ENCODE measurements at places on chromosomes 3 and 15.

DNA sequence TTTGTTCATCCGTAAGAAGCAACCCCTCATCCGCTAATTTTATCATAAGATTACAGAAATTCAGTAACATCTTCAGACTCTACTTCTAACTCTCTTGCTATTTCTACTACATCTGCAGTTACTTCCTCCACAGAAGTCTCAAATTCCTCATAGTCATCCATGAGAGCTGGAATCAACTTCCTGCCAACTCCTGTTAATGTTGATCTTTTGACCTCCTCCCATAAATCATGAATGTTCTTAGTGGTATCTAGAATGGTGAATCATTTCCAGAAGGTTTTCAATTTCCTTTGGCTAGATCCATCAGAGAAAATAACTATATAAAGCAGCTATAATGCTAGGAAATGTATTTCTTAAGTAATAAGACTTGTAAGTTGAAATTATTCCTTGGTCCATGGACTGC lies 115.1 kb downstream of the TAFA4 start:
- no peak for DNase-seq

- no peak for DNase-seq
These were observed 36.9 kb downstream of the PCOLCE2 start for GRCh38 chr3:142852009-142852408.

GRCh38 chr3:170941551-170941950 lies 33.1 kb upstream of the EIF5A2 start:
- no peak for DNase-seq

DNA sequence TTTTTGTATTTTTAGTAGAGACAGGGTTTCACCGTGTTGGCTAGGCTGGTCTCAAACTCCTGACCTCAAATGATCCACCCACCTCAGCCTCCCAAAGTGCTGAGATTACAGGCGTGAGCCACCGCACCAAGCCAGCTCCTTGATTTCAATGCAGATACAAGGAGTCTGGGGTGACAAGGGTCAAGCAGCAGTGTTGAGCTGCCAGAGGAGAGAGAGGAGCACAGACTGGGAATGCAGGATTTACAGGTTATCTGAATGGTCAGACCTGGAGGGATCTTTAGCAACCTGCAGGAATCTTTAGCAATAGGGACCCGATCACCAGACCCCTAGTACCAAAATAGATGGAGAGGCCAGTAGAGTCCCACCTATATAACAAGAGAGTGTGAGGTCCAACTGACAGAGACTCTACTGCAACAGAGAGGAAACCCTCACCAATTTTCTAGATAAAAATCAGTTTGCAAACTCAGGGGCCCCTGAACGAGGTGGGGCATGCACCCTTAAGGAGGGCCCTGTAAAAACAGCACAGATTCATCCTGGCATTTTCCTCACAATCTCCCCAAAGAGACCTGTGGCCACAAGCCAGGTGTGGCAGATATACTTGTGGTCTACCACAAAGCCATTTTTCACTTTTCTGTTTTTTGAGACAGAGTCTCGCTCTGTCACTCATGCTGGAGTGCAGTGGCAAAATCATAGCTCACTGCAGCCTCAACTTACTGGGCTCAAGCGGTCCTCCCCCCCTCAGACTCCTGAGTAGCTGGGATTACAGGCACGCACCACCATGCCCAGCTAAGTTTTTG lies 10.7 kb upstream of the SHISA5 start:
- no peak for DNase-seq

DNA sequence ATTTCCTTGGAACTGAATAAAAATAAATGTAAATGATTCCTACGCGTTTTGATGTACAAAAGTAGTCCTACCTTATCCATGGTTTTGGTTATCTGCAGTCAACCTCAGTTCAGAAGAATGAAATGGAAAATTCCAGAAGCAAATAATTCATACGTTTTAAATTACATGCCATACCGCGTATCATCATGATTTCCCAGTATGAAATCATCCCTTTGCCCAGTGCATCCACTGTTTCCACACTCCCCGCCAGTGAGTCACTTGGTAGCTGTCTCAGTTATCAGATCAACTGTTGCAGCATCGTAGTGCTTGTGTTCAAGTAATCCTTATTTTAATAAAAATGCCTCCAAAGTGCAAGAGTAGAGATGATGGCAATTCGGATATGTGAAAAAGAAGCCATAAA lies 9.1 kb upstream of the MFSD1 start:
- no peak for DNase-seq

DNA sequence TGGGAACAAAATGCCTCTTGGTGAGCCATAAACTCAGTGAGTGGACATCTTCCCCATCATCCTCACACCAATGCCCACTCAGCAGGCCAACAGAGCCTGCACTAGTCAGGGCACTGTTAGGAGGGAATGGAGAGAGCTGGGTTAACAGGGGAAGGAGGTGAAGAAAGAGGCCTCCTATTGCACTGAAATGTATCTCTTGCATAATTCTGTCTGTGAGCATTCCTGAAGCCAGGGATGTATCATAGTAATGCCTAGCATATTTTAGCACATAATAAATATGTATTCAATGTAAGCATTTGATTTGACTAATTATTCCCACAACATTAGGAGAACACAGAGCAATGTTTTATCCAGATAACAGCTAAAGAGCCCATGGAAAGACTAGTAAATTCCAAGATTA lies 81.2 kb downstream of the ANO10 start:
- no peak for DNase-seq

DNA sequence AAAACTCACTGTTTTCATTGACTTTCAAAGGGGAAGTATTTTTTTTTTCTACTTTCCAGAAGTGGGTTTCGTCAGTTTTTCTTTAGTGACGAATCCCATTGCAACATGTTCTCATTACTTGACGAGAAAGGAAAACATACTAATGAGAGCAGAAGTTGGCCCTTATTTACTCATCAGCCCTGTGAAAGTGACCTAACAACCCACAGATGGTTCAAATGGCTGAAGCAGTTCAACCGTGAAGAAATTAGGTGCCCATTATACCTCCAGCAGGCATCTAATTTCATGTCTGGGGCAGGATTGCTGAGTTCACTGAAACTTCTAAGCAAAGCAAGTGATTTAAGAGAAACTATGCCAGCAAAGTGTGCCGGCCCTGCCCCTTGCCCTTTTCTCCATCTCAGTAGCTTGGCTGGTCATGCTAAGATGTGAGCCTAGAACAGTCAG lies 9.0 kb downstream of the AQP9 start:
- no peak for DNase-seq

- peak; percentile 15 for DNase-seq
These were observed 959 bp downstream of the ZNF592 start for GRCh38 chr15:84749111-84749991.

Data from activated CD4-positive, alpha-beta T cell treated with anti-CD3 and anti-CD28 coated beads for 1 hour (primary cell).